Activated B cell treated with CpG ODN at 0.5 μM for 24 hours (primary cell): ENCODE measurements at places on chromosomes 4 and X. TPM values are rescaled to one million over a fixed set of nuclear protein-coding genes. Genes with fewer than 3 reads are reported as not detected.

Gene SPACA5
- total RNA-seq: not detected in 2 replicates

GRCh38 chr4:33709247-33709646, 2535.1 kb downstream of the ARAP2 start:
- no peak overlapping the region for H3K4me3 ChIP-seq
- H3K4me1 ChIP-seq: no peaks in the 10 kb centered on the region
- no peaks in the 10 kb centered on the region for H3K36me3 ChIP-seq
- H3K27me3 ChIP-seq: no peaks in the 10 kb centered on the region

DNA sequence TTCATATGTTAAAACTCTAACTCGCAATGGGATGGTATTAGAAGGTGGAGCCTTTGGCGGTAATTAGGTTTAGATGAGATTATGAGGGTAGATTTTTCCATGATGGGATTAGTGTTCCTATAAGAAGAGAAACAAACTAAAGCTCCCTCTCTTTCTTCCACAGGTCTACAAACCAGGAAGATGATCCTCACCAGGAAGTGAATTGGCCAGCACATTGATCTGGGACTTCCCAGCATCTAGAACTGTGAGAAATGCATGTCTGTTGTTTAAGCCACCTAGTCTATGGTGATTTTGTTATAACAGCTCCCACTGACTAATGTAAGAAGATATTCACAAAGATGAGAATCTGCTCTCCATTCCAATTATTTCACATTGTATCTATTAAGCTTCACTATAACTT, 2266.9 kb downstream of the PCDH7 start:
- H3K36me3 ChIP-seq: no peaks in the 10 kb centered on the region
- H3K27me3 ChIP-seq: no peaks in the 10 kb centered on the region
- H3K4me3 ChIP-seq: no peak overlapping the region
- no peak overlapping the region for H3K27ac ChIP-seq

GRCh38 chr4:61246034-61246433, 45.9 kb downstream of the ADGRL3 start:
- no peaks in the 10 kb centered on the region for H3K4me1 ChIP-seq
- no peak overlapping the region for H3K4me3 ChIP-seq
- H3K27me3 ChIP-seq: no peaks in the 10 kb centered on the region
- no peak for DNase-seq
- H3K36me3 ChIP-seq: no peaks in the 10 kb centered on the region

Gene ADH7
- not detected in 2 replicates for total RNA-seq

GRCh38 chr4:60808726-60809485, 391.2 kb upstream of the ADGRL3 start:
- no peak overlapping the region for H3K27ac ChIP-seq
- H3K27me3 ChIP-seq: no peaks in the 10 kb centered on the region

Gene ENPEP
- not detected in 2 replicates for total RNA-seq

DNA sequence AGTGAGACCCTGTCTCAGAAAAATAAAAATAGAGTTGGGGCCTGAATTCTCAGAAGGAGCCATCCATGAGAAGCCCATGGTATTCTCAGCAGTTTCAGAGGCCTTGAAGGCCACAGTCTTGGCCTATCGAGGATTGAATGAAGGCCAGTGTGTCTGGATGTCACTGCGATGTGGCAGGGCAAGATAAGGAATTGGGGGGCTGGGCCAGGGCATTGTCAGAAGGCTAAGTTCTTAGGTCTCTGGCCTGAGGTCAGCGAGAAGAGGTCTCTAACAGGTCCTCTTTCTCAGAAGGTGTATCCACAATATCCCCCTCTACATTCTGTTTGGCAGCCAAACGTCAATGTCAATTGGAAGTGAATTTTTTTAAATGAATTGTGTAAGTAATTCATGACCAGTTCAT, 5.7 kb downstream of the ZNF275 start:
- peaks cover 59% of the 10 kb centered on the region for H3K4me1 ChIP-seq
- H3K36me3 ChIP-seq: peaks cover 58% of the 10 kb centered on the region
- no peak overlapping the region for H3K4me3 ChIP-seq
- H3K27me3 ChIP-seq: no peaks in the 10 kb centered on the region
